ENCODE measurements at places on chromosomes 16 and 17. TPM values are rescaled to one million over a fixed set of nuclear protein-coding genes. Genes with fewer than 3 reads are reported as not detected.

Gene TMC8
- total RNA-seq = 18.2 TPM

Gene OVCA2
- 39.5 TPM for total RNA-seq

Gene BAIAP2
- 48.7 TPM for total RNA-seq

Gene KRT17
- total RNA-seq = 223 TPM

Gene ZNF469
- 3.6 TPM for total RNA-seq

Gene FMNL1
- total RNA-seq = 19.4 TPM

Gene MPP3
- total RNA-seq = 11.8 TPM

Data from ureter (tissue), 1 donor.